ENCODE measurements at places on chromosomes 11 and 22. TPM values are rescaled to one million over a fixed set of nuclear protein-coding genes. Genes with fewer than 3 reads are reported as not detected.

GRCh38 chr11:119640541-119640940 lies 88.5 kb downstream of the NECTIN1 start:
- no peak for DNase-seq

DNA sequence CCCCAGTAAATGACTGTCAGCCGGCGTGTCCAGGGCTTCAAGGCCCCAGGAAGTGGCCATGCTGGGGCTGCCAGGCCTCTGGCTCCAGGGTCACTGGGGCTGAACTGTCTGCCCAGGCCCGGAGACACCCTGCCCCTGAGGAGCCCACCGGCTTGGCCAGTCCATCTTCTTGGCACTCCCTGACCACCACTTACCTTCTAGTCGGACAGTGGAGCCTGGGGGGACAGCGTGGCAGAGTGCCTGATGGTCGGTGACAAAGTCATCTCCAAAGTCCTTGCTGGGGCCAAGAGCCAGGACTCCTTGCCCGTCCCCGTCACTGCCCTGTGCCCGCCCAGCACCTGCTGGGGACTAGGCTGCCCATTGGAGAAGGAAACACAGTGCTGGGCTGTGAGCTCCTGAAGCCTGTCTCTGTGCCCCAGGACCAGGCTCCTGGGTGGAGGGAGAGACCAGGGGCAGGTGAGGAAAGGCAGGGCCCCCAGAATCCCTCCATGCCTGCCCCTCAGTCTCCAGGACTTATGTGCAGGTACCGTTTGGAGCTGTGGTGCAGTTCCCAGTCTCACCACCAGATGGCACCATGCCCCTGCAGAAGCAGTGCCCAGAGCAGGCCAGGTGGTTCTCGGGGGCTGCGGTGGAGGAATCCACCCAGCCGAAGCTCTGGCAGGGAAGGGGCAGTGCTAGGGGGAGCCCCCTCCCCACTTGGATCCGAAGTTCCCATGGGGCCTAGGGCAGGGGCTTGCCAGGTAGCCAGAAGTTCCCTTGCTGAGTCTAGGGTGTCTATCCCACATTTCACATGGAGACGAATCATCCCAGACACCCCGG lies 6.0 kb upstream of the CCDC188 start:
- peak; percentile 91 for DNase-seq

GRCh38 chr22:22194931-22195264 lies 49.7 kb upstream of the VPREB1 start:
- DNase-seq, result no peak

DNA sequence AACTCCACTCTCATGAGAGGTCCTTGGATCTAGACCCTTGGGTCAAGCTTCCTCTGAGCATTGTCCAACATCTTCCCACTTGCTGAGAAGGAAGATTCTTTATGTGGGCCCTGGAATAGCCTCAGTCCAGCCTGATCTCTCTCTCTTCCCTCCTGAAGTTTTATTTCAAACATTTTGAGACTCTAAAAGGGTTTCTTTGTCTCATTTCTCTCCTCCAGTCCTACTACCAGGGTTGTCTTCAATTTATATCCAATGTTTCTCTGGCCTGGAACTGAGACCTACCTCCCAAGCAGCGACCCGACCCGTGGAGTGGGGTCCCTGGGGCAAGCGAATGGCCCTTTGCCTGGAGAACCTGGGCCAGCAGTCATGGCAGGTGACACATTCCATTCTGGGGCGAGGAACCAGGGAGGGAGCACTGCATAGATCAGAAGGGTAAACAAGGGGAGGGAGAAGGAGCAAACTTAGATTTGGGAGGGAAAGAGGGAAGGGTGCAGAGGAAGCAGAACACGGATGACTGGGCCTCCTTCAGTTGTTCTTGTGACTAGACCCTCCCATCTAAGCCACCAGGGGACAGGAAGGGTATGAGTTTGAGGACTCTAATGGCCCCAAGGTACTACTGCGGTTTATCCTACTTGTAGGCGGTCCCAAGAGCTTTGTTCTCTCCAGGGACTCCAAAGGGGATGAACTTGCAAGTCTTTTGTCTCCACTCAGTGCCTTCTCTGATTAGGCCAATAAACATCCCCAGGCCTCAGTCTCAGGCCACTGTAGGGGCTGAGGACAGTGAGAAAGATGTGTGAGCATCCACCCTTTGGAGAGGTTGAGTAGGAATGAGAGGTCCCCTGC lies 14.2 kb upstream of the PRAME start:
- no peak for DNase-seq

GRCh38 chr22:49103314-49104059 lies 724.2 kb downstream of the BRD1 start:
- no peak for DNase-seq

- DNase-seq, result no peak
Measured at GRCh38 chr11:121295246-121296029, 2.9 kb downstream of the SC5D start.

DNA sequence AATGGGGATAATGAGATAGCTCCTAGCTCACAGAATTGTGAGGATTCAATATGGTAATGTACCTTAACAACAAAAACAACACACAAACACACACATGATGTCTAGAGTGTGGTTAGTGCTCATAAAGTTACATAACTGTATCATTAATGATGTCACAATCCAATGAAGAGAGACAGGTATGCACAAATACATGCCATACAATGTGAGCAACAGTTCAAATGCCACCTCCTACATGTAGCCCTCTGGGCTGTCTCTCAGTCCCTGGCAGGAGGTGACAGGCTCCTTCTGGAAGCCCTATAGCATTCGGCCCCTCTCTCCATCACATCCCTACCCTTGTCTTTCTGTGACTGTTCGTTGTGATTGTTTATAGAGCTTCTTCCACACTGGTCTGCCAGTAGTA lies 8.3 kb upstream of the MICALL1 start:
- DNase-seq, result no peak

DNA sequence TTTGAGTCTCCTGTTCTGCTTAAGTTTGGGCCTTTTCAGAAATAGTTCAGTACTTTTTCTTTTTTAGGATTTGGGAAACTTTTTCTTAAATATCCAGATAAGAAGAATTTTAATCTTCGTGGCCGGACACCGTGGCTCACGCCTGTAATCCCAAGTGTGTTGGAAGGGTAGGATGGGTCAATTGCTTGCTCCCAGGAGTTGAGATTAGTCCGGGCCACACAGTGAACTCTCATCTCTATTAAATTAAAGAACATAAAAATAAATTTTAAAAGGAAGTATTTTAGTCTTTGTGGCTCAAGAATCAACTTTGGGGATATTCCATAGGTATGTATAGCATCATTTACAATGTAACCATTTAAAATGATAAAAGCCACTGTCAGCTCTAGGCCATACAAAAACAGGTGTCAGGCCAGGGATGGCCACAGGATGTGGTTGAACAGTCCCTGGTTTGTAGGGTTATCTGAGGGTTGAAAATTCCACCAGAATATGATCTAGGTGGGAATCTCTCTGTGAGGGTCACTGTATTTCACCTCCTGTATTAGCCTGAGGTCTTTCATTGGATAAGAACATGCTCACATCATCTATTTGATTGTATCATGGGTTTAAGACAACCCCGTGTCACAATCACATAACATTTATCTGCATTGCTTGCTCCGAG lies 115.6 kb downstream of the GGTLC2 start:
- DNase-seq, result no peak

The MMP13 gene
- total RNA-seq, result 0.18 TPM

The MAP6 gene
- 92.6 TPM for total RNA-seq

The GTSE1 gene
- 6.2 TPM for total RNA-seq

Measured in cerebellum (tissue), 4 donors.